Activated CD4-positive, alpha-beta T cell treated with anti-CD3 and anti-CD28 coated beads for 36 hours (primary cell): ENCODE measurements at places on chromosomes 2 and 18. TPM values are rescaled to one million over a fixed set of nuclear protein-coding genes. Genes with fewer than 3 reads are reported as not detected.

The TMEM198 gene
- total RNA-seq = 2.4 TPM

The CCL20 gene
- total RNA-seq = 16.2 TPM

The GALNT13 gene
- total RNA-seq = not detected

The CAVIN2 gene
- not detected for total RNA-seq

The ILKAP gene
- 39.2 TPM for total RNA-seq

The MC5R gene
- not detected for total RNA-seq

The TTC21B gene
- total RNA-seq = 24.5 TPM

The ANKRD53 gene
- total RNA-seq = 0.14 TPM

The COBLL1 gene
- not detected for total RNA-seq
